ENCODE measurements at places on chromosomes 13 and 19. TPM values are rescaled to one million over a fixed set of nuclear protein-coding genes. Genes with fewer than 3 reads are reported as not detected.

SELENOV gene
- not detected for total RNA-seq

PSG1 gene
- 0.24 TPM for total RNA-seq

XPO4 gene
- total RNA-seq, result 16.0 TPM

UBE2M gene
- total RNA-seq, result 98.8 TPM

NKPD1 gene
- 0.20 TPM for total RNA-seq

Measured in RPMI7951 (cell line).